Activated naive CD8-positive, alpha-beta T cell treated with anti-CD3 and anti-CD28 coated beads, Interleukin-2, amount 10 ng/mL, durations not matched to agents 7 days and 5 days (primary cell): ENCODE measurements at places on chromosomes 6 and 20. TPM values are rescaled to one million over a fixed set of nuclear protein-coding genes. Genes with fewer than 3 reads are reported as not detected.

GRCh38 chr6:80003826-80004172 is 650 bp upstream of the TTK start:
- peaks cover 16% of the 10 kb centered on the region for H3K36me3 ChIP-seq
- DNase-seq: peak; percentile 63
- peak overlapping the region; percentile 98 for H3K27ac ChIP-seq
- H3K27me3 ChIP-seq: peaks cover 9% of the 10 kb centered on the region

DNA sequence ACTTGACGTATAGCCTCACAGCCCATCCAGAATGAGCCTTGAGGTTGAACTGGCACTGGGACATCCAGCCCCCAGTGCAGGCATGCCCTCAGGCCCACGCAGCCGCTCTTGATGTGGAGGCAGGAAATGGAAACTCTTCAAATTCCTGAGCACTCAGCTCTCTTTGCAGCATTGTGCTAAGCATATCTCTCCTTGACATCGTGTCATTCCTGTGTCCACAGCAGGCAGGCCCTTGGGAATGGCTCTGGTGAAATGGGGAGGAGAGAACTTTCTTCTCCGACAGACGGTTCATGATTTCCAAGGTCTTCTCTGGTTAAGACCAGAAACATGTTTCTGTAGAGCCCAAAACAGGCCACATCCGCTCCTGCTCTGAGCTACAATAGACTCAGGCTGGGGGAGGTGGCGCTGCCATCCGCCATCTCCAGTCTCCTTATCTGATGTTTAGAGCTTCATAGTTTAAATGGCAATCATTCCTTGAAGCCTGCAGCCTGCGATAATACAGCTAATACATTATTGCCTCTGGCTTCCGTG is 248.8 kb downstream of the CDH4 start:
- no peak overlapping the region for H3K4me3 ChIP-seq
- H3K36me3 ChIP-seq: no peaks in the 10 kb centered on the region
- DNase-seq: no peak
- peaks cover 2% of the 10 kb centered on the region for H3K4me1 ChIP-seq
- peak overlapping the region; percentile 77 for H3K27ac ChIP-seq

- H3K27me3 ChIP-seq: no peaks in the 10 kb centered on the region
- H3K4me3 ChIP-seq: no peak overlapping the region
- no peaks in the 10 kb centered on the region for H3K4me1 ChIP-seq
- H3K27ac ChIP-seq: no peak overlapping the region
- no peaks in the 10 kb centered on the region for H3K36me3 ChIP-seq
Measured at GRCh38 chr6:19535351-19535750, 301.8 kb upstream of the ID4 start.

- H3K4me3 ChIP-seq: no peak overlapping the region
- peaks cover 10% of the 10 kb centered on the region for H3K27me3 ChIP-seq
- H3K4me1 ChIP-seq: no peaks in the 10 kb centered on the region
- no peak overlapping the region for H3K27ac ChIP-seq
- H3K36me3 ChIP-seq: no peaks in the 10 kb centered on the region
Measured at GRCh38 chr6:132209351-132209750, 191.9 kb downstream of the MOXD1 start.

DNA sequence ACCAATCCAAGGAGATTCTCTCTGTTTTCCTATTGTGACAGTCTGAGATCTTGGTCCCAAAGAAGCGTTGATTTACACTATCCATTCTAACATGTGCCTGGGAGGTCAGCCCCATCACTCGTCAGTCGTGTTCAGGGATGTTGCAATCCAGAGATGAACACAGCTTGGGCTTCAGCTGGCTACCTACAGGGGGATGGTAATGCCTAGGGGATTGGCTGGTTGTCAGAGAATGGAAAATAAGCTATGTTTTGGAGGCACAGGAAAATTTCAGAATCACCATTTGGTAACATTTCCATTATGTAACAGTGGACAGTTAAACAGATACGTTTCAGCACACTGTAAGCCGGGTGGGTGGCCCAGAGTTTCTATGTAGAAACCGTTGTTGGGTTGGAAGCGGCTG is 147.1 kb upstream of the RALGAPA2 start:
- H3K4me3 ChIP-seq: no peak overlapping the region
- no peaks in the 10 kb centered on the region for H3K4me1 ChIP-seq
- H3K27ac ChIP-seq: no peak overlapping the region
- peaks cover 13% of the 10 kb centered on the region for H3K27me3 ChIP-seq

- H3K4me1 ChIP-seq: no peaks in the 10 kb centered on the region
- H3K27me3 ChIP-seq: no peaks in the 10 kb centered on the region
- no peak for DNase-seq
- H3K36me3 ChIP-seq: no peaks in the 10 kb centered on the region
- H3K27ac ChIP-seq: no peak overlapping the region
- H3K4me3 ChIP-seq: no peak overlapping the region
Measured at GRCh38 chr6:84848960-84849359, 84.6 kb upstream of the TBX18 start.

- no peak overlapping the region for H3K27ac ChIP-seq
- no peak overlapping the region for H3K4me3 ChIP-seq
- no peaks in the 10 kb centered on the region for H3K36me3 ChIP-seq
- DNase-seq: no peak
- H3K4me1 ChIP-seq: peaks cover 2% of the 10 kb centered on the region
- H3K27me3 ChIP-seq: no peaks in the 10 kb centered on the region
Measured at GRCh38 chr6:154086510-154086909, 47.5 kb downstream of the OPRM1 start.

DNA sequence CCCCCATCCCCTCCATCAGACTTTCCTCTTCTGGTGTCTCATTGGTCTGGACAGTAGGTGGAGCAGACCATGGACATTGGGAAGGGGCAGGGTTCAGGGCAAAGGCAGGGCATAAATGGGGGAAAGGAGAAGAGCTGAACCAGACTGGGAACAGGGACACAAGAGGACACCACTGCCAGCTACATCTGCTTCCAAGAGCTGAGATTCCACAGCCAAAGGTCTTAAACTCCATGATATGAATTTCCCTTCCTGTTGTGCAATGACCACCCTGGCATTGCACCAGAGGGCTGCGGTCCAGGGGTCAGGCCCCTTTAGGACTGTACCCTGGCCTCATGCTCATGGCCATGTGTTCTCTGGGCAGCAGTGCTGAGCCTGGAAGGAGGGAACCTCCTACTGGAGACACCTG is 137.9 kb downstream of the MAFB start:
- no peak overlapping the region for H3K4me3 ChIP-seq
- H3K4me1 ChIP-seq: no peaks in the 10 kb centered on the region
- H3K27ac ChIP-seq: no peak overlapping the region
- H3K27me3 ChIP-seq: peaks cover 6% of the 10 kb centered on the region
- DNase-seq: no peak

- no peak for DNase-seq
- H3K36me3 ChIP-seq: no peaks in the 10 kb centered on the region
- peaks cover 7% of the 10 kb centered on the region for H3K4me1 ChIP-seq
- peaks cover 23% of the 10 kb centered on the region for H3K27me3 ChIP-seq
- H3K4me3 ChIP-seq: no peak overlapping the region
Measured at GRCh38 chr20:46206025-46206424, 87.9 kb downstream of the CD40 start.

GRCh38 chr6:146990284-146990683 is 213.9 kb upstream of the STXBP5 start:
- H3K27me3 ChIP-seq: no peaks in the 10 kb centered on the region
- no peaks in the 10 kb centered on the region for H3K36me3 ChIP-seq
- H3K4me3 ChIP-seq: no peak overlapping the region
- no peak overlapping the region for H3K27ac ChIP-seq

DNA sequence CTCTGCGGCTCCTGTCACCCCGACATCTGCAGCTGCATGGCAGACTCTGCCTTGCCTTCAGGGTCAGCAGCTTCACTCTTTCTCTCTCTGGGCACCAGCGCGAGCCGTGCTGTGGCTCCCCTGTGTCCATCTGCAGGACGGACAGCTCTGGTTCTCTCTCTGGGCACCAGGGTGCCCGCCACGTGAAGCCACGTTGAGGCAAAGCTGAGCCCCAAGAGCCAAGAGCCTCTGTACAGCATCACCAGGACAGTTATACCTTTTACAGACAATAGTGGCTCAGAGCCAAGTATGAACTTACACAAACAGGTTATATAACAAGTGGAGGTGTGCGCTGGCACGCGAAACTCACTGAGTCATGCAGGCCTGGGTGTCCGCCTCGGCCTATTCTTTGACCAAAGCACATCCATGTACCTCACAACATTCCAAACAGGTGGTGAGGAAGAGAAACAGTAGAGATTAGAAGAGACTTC is 50.8 kb downstream of the FAM50B start:
- DNase-seq: no peak
- H3K4me1 ChIP-seq: no peaks in the 10 kb centered on the region

GRCh38 chr6:167558246-167559177 is 233.6 kb downstream of the TTLL2 start:
- H3K27me3 ChIP-seq: peaks cover 2% of the 10 kb centered on the region
- no peaks in the 10 kb centered on the region for H3K4me1 ChIP-seq
- no peak overlapping the region for H3K4me3 ChIP-seq

DNA sequence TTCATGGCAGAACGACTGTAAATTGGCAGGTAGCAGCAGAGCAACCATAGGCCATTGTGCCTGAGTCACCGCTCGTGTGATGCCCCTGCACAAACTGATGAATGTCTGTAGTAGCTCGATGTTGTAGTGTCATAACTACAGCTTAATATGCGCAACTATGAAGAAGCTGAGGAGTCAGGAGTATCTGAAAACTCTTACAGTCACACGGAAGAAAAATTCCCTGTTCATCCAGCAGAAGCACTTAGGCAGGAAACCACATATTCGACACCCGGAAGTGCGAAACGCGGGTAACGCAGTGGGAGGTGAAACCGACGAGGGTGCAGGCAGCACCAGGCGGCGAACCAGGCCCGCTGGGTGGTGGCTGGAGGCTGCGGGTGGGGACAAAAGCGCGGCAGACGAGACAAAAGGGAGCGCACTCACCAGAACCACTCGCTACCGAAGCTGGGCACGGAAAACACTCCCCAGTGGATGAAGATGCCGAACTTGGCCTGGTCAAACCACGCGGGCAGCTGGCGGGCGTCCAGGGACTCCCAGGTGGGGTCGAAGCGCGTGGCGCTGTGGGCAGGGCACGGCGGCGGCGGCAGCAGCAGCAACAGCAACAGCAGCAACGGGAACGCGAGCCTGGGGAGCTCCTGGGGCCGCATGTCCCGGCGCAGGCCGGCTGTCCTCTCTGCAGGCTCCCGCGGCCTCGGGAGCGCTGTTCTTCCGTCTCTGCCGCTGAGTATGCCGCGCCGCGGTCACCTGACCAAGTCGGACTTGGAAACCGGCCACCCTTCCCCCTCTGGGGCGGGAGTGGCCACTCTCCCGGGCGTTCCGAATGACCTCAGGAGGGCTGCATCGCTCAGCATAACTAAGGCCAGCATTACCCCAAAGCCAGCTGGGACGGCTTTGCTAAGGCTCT is at the start of gene FUCA2:
Gene FUCA2, minus strand, starts transcription at position 730 of the 901 bp plus-strand sequence. Its CDS starts 86 bp downstream, at position 644.
- H3K27ac ChIP-seq: peak within 1 kb of the TSS; percentile 97
- H3K4me1 ChIP-seq: peaks cover 21% of the 10 kb centered on the region
- H3K36me3 ChIP-seq: peaks cover 13% of the 10 kb centered on the region
- peaks cover 2% of the 10 kb centered on the region for H3K27me3 ChIP-seq
- peak within 1 kb of the TSS; percentile 93 for H3K4me3 ChIP-seq

- peaks cover 2% of the 10 kb centered on the region for H3K36me3 ChIP-seq
- H3K27ac ChIP-seq: no peak overlapping the region
- H3K27me3 ChIP-seq: peaks cover 17% of the 10 kb centered on the region
- no peak for DNase-seq
- no peak overlapping the region for H3K4me3 ChIP-seq
Measured at GRCh38 chr6:41255638-41256246, 27.6 kb downstream of the TREML4 start.

DNA sequence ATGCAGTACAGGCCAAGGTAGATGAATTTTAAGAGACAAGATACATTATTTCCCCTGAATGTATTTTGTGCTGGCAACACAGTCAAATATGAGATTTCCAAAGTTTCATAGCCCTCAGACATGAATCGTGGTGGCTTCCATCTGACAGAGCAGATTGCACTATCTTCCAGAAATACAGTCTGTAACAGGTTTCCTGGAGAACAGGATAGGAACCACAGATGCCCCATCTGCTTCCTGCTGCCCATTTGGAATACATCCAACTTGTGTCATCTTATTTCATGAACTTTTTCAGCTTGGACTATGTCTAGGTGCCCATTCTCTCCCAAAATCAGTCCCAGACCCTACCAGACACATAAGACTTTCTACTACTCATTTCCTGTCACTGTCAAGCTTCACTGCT is 426.0 kb downstream of the KIF16B start:
- H3K4me1 ChIP-seq: no peaks in the 10 kb centered on the region
- H3K36me3 ChIP-seq: no peaks in the 10 kb centered on the region
- H3K27ac ChIP-seq: no peak overlapping the region
- H3K27me3 ChIP-seq: no peaks in the 10 kb centered on the region

DNA sequence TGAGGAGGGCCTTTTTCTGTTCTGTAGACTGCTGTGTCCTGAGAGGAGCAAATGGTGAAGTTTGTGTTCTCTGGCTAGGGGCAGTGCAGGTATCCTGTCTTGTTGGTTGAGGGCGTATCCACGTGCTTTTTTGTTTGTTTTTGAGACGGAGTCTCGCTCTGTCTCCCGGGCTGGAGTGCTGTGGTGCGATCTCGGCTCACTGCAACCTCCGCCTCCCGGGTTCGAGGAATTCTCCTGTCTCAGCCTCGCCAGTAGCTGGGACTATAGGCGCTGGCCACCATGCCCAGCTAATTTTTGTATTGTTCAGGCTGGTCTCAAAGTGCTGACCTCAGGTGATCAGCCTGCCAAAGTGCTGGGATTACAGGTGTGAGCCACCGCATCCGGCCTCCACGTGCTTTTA is 10.8 kb upstream of the PXDC1 start:
- H3K4me3 ChIP-seq: no peak overlapping the region
- H3K27me3 ChIP-seq: peaks cover 3% of the 10 kb centered on the region
- no peak for DNase-seq
- no peaks in the 10 kb centered on the region for H3K4me1 ChIP-seq
- H3K36me3 ChIP-seq: no peaks in the 10 kb centered on the region

DNA sequence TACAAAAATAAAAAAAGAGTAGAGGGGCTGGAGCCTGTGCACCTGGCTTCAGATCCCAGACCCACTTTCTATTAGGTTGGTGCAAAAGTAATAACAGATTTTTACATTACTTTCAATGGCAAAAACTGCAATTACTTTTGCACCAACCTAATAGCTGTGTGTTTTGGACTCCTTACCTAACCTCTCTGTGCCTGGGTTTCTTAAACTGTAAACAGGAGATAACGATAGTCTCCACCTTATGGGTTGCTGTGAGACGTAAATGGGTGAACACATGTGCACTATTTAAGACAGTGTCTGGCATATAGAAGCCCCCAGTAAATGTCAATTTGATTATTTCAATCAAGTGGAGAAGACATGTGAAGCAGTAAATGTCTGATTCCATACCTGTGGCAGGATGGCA is 89.7 kb downstream of the TFAP2C start:
- DNase-seq: no peak
- no peaks in the 10 kb centered on the region for H3K36me3 ChIP-seq
- peaks cover 3% of the 10 kb centered on the region for H3K27me3 ChIP-seq
- no peaks in the 10 kb centered on the region for H3K4me1 ChIP-seq

TAGAP gene
- 112 TPM for total RNA-seq

DEFB132 gene
- total RNA-seq: not detected

EMILIN3 gene
- total RNA-seq: not detected

RIMS4 gene
- not detected for total RNA-seq

C20orf141 gene
- total RNA-seq: not detected

FAM184A gene
- total RNA-seq: 3.0 TPM

CCN2 gene
- not detected for total RNA-seq

HLA-DPA1 gene
- total RNA-seq: 35.7 TPM

SNX9 gene
- total RNA-seq: 15.2 TPM

SLC22A23 gene
- total RNA-seq: 1.2 TPM

PI3 gene
- not detected for total RNA-seq

NMBR gene
- total RNA-seq: not detected

REM1 gene
- not detected for total RNA-seq

BTBD3 gene
- 3.1 TPM for total RNA-seq

OLIG3 gene
- total RNA-seq: not detected

LINC00237 gene
- total RNA-seq: not detected
